Endodermal cell (in vitro differentiated cells): ENCODE measurements at places on chromosomes 6 and 20. TPM values are rescaled to one million over a fixed set of nuclear protein-coding genes. Genes with fewer than 3 reads are reported as not detected.
A peak's percentile ranks its signal among the peaks of the same experiment; 100 is the strongest.

- H3K4me3 ChIP-seq = no peak overlapping the region
- peaks cover 7% of the 10 kb centered on the region for H3K4me1 ChIP-seq
Observed at GRCh38 chr6:39881851-39882530, 52.3 kb downstream of the MOCS1 start.

- no peaks in the 10 kb centered on the region for H3K4me1 ChIP-seq
- no peak overlapping the region for H3K4me3 ChIP-seq
- no peaks in the 10 kb centered on the region for H3K27me3 ChIP-seq
Observed at GRCh38 chr6:42729731-42730130, 7.3 kb upstream of the PRPH2 start.

DNA sequence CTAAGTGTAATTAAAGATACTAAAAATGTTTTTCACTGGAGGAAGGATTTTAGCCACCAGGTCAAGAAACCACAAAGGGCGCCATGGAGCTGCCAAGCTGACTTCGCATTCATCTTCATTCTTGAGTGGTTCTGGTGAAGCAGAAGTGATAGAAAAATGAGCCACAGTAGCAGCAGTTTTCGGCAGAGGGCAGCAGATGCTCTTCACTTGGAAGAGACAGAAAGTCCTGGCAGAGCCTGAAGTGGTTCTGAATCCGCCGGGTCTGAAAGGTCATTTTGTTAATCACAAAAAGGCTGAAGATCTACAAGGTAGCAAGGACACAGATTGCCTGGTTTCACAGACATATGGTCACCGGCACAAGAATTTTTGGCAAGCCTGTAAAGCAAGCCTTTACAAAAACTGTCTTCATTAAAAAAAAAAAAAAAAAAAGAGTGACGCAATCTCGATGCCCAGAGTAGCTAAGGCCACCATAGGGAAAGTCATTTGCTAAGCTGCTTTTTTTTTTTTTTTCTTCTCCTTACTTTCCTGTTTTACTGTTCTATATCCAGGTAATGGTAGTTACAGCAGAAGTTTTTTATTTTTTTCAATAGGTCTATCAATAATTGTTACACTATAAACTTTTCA is 345.1 kb upstream of the AGPAT4 start:
- peak; percentile 88 for DNase-seq
- H3K36me3 ChIP-seq = no peaks in the 10 kb centered on the region
- H3K27ac ChIP-seq = no peak overlapping the region
- no peak overlapping the region for H3K4me3 ChIP-seq

DNA sequence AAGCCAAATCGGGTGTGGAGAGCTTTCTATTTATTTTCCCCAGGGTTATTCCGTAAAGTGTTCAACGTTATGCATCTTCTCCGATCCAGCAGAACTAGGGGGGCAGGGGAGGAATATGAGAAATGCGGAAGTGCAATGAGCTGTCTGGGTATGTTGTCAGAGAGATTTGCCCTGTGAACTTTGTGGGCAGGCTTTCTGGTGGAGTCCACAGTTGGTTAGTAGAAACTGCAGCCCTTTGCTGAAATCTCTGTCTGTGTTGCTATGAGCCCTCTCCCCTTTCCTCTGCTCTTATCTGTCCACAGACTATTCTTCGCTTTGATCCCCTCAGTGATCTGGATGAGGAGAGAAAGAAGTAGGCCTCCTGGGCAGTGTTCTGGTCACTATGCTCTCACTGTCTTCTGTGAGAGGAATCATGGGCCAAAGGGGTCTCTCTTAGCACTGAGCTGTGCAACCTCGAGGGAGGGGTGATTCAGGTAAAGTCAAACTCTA is 158.9 kb upstream of the FUT9 start:
- no peaks in the 10 kb centered on the region for H3K36me3 ChIP-seq
- peak overlapping the region; percentile 14 for H3K4me3 ChIP-seq
- no peaks in the 10 kb centered on the region for H3K27me3 ChIP-seq

DNA sequence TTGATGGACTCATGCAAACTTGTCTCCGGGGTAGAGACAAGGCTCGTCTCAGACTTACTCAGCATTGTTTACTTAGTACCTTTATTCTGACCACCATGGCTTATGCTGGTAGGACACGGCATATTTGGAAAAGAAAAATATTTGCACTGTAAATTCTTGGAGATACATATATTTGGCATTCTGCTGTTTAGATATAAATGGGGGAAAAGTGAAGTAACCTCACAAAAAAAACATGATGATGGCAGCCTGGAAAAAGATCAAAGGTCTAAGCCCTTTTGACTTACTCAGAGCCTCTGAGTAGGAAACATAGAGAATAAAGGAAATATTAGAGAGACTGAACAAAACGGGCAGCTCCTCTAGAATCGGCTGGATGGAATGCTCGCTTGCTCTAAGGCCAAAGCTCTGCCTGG is 32.5 kb downstream of the PDE10A start:
- no peak overlapping the region for H3K27ac ChIP-seq
- H3K27me3 ChIP-seq = no peaks in the 10 kb centered on the region
- H3K4me1 ChIP-seq = peaks cover 4% of the 10 kb centered on the region
- DNase-seq = no peak

The TDP2 gene
- total RNA-seq = 51.8 and 54.2 TPM in 2 replicates

GRCh38 chr6:41546866-41547798 is 951 bp downstream of the FOXP4 start:
- peak; percentile 84 for DNase-seq
- peaks cover 30% of the 10 kb centered on the region for H3K4me1 ChIP-seq
- H3K4me3 ChIP-seq = peak overlapping the region; percentile 94
- no peak overlapping the region for H3K27ac ChIP-seq
- H3K27me3 ChIP-seq = peaks cover 26% of the 10 kb centered on the region
